ENCODE measurements at places on chromosomes 1 and 21.

GRCh38 chr1:101107496-101108110 is 82.0 kb upstream of the DPH5 start:
- DNase-seq = no peak

DNA sequence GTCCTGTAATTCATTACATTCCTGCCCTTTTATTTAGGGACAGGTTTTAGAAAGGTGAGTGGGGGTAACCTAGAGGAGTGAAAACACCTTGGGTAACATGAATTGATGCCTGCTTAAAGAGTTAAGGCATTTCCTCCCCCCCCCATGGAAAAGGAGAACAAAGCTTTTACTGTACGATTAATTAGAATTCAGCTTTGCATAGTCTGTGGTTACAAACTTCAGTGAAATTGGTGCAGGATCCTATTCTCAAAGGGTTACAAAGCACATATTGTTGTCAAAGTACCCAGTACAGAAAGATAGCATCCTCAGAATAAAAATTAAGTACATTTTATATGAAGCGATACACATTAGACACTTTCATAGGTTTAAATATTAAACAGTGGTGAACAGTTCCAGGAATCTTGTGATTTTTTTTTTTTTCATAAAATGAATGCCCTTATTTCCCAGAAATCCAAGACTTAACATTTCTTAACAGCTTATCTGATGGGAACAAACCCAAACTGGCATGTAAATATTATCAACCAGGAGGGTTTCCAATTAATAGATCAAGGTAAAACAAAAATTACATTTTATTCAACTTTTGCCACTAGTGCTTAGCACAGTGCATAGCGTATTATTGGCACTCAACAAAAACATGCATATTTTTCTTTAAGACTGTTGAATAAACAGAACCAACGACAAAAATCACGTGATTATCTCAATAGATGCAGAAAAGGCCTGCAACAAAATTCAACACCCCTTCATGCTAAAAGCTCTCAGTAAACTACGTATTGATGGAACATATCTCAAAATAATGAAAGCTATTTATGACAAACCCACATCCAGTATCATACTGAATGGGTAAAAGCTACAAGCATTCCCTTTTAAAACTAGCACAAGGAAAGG is 172.7 kb downstream of the PDE4B start:
- no peak for DNase-seq

DNA sequence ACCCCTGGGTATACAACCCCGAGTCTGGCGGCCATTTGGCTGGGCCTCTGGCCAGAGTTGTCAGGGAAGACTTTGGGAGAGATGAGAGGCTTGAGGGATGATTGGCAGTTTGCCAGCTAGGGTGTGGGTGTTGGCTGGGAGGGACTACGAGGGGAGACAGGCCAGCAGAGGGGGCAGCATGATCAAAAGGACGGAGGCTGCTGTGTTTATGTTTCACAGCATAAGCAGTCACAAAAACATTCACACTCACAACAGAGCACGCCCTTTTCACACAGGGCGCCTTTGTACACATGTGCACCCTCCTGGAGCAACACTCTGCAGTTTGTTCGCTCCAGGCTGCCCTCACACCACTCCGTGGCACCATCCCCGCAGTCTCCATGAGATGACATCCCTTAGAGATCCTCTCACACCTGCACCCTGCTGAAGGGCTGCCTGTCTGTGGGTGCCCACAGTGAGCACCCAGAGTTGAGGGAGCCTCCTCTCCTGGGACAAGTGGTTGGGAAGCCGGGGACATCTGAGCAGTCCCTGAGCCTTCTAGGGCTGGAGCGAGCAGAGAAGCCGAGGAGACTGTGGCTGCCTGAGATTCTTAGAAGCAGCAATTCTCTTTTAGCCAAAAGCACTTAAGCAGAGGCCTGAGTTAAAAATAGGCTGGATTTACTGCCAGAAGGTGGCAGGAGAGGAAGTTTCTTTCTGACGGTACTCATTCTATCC is 15.4 kb downstream of the EFNA3 start:
- peak; percentile 23 for DNase-seq

- no peak for DNase-seq
Observed at GRCh38 chr21:38388203-38388602, 110.1 kb downstream of the ERG start.

DNA sequence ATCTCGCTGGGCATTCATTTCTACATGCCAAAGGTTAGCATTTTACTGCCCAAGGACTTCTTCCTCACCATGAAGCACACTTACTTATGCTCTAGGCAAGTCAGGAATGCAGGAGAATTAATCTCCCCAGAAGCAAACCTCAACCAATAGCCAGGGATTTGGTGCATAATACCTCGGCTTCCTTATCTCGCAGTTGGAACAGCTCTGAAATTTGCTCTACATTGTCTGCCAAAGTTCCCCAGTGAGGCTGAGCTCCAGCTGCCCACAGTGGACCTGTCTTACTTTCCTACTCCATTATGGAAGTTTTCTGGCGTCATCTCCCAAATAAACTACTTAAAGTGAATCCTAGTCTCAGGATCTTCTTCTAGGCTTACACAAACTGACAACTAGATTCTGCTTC is 57.6 kb upstream of the PPM1J start:
- no peak for DNase-seq

Data from NCI-H2081 treated with DMSO at 0.1 percent for 48 hours (cell line).